ENCODE measurements at places on chromosomes 1 and 21. TPM values are rescaled to one million over a fixed set of nuclear protein-coding genes. Genes with fewer than 3 reads are reported as not detected.

The C1QTNF12 gene
- total RNA-seq = 1.3 TPM

The CD84 gene
- not detected for total RNA-seq

DNA sequence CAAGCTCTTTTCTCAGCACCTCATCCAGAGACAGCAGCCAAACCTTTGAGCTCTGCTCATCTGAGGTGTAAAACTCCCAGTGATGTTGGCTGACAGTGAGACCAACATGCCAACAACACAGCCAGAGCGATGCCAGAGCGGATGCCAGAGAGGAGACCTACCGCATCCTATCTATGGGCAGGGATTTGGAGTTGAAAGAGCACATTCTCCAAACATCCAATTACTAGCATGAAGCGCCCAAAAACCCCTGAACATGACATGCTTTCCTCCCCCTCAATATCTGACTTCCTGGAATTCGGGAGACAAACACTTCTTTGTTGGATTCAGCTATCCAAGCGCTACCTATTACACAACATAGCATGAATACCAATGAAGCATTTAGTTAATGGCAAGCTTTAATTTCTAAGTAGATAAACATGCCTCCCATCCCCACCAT is 23.1 kb upstream of the PAXBP1 start:
- no peak for DNase-seq
- no peak overlapping the region for H3K4me3 ChIP-seq
- no peak overlapping the region for H3K27ac ChIP-seq
- H3K27me3 ChIP-seq = peaks cover 4% of the 10 kb centered on the region
- H3K4me1 ChIP-seq = no peaks in the 10 kb centered on the region
- H3K36me3 ChIP-seq = no peaks in the 10 kb centered on the region

DNA sequence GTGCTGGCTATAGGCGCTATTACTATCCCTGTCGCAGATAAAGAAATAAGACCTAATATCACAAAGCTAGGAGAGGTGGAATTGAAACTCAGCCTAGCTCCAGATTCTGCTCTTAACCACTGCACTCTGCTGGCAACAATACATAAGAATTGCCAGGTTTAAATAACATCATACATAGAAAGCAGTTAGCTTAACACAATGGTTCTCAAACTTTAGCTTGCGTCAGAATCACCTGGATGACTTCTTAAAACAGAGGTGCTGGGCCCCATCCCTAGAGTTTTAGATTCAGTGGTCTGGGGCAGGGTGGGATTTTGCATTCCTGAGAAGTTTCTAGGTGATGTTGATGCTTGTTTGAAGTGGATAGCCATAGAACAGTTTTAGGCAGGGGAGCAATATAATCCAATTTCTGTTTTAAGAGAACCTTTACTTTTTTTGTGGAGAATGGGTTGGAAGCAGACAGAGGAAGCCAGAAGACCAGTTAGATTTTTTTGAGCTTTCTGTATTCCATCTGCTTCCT is 1.1 kb upstream of the POMGNT1 start:
- no peak for DNase-seq
- H3K27me3 ChIP-seq = no peaks in the 10 kb centered on the region
- H3K27ac ChIP-seq = no peak overlapping the region
- peaks cover 8% of the 10 kb centered on the region for H3K36me3 ChIP-seq
- H3K4me3 ChIP-seq = peak overlapping the region; percentile 77
